ENCODE measurements at places on chromosomes 16 and 17.

GRCh38 chr17:14152721-14153120, 83.4 kb downstream of the COX10 start:
- DNase-seq: no peak

DNA sequence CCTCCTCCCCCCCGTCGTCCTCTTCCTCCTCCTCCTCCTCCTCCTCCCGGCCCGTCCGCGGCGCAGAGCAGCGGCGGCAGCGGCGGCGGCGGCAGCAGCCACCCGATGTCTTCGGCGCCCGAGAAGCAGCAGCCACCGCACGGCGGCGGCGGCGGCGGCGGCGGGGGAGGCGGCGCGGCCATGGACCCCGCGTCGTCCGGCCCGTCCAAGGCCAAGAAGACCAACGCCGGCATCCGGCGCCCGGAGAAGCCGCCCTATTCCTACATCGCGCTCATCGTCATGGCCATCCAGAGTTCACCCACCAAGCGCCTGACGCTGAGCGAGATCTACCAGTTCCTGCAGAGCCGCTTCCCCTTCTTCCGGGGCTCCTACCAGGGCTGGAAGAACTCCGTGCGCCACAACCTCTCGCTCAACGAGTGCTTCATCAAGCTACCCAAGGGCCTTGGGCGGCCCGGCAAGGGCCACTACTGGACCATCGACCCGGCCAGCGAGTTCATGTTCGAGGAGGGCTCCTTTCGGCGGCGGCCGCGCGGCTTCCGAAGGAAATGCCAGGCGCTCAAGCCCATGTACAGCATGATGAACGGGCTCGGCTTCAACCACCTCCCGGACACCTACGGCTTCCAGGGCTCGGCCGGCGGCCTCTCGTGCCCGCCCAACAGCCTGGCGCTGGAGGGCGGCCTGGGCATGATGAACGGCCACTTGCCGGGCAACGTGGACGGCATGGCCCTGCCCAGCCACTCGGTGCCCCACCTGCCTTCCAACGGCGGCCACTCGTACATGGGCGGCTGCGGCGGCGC, at the start of gene FOXF1:
TSS of gene FOXF1 (plus strand) at position 63 of the 797 bp plus-strand sequence. CDS start at position 106, 43 bp downstream.
- DNase-seq: no peak

DNA sequence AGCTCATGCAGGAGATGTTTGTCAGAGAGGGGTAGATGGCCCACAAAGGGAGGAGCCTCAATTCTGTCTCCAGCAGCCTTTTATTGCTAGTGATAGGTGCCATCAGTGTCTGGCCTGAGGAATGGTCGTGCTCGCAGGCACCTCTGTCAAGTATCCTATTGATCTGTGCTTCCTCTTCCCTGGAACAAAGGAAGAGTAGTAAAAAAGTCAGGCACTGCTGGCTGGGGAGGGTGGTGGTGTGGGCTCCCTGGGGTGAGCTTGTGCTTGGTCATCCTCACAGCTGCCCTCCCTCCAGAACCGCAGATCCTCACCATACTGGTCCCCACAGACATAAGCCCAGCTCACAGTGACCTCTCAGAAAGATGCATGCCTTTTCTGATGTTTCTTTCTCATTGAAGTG, 15.0 kb upstream of the SALL1 start:
- no peak for DNase-seq

DNA sequence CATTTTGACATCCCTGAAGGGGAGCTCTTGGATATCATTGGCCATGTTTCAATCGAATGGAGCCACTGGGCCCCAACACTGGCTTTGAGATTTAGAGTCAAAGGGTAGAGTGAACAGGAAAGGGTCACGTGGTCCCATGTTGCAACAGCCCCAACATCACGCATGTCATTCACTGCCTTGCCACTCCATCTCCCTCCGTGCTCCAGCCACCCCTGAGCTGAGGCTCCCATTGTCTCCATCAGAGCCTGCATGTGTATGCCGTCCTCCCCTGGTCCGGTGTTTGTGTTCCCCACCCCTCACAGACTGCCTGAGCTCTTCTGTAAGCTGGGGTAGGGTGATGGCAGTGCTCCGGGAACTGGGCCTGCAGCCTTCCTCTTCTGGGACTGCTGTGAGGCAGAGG, 12.1 kb downstream of the NFE2L1 start:
- no peak for DNase-seq

DNA sequence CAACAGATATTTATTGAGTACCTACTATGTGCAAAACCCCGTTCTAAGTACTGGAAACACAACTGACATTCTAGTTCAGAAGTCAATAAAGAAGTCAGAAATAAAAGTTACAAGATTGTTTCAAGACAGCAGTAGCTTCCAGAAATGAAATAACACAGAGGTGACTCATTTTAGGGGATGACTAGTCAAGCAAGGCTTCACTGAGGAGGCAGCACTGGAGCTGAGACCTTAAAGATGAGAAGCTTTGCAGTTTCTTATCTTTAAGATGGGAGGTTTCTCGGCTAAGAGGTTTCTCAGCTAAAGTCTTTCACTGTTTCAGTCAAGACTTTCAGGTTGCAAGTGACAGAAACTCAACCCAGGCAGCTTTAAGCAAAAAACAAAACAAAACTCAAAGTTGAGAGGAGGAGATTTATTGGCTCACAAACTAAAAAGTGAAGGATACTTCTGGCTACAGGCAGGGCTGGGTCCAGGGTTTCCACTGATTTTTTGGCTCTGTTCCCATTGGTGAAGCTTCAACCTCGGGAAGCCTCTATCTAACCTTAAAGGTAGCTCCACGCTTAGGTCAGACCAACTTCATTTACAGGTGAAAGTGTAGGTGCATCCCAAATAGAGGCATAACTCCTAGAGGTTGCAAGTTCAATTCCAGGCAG, 7.4 kb upstream of the MMP2 start:
- DNase-seq: no peak

GRCh38 chr17:73096866-73097265, 4.4 kb upstream of the SLC39A11 start:
- no peak for DNase-seq

DNA sequence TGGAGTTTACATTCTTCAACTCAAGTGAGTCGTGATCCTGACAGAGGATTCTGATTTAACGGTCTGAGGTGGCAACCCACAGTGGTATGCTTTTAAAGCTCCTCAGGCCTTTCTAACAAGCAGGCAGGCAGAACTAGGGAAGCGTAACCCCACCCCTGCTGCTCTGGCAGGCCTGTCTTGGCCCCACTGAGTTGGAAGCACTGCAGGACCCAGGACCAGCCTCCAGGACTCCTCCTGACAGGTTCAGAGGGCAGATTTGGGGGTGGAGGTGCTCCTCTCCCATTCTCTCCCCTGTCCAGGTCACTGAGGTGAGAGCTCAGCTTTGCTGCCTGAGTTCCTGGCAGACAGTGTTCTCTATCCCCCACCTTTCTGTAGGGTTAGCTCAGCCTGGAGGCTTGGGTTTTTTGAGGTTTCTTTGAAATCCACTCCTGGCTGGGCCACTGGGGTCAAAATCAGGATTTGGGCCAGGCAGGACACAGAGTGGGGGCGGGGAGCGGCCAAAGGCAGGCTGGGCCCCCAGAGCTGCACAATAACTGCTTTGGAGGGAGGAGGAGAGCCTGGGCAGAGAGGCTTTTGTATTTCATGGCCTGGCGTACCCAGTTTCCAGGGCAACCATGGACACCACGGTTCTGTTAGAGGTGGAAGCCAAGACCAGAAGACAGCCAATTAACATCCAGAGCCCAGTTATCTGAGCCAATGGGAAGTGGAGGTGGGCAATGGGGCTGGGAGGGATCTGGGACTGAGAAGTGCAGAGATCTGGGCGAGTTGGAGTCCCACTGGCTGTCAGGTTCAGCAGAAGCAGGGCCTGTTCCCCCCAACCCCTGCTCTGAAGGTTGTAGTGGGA, 9.5 kb downstream of the MRPL27 start:
- no peak for DNase-seq

Measured in GDM1 (cell line).